GM23248 (cell line): ENCODE measurements at places on chromosomes 2 and 18.

DNA sequence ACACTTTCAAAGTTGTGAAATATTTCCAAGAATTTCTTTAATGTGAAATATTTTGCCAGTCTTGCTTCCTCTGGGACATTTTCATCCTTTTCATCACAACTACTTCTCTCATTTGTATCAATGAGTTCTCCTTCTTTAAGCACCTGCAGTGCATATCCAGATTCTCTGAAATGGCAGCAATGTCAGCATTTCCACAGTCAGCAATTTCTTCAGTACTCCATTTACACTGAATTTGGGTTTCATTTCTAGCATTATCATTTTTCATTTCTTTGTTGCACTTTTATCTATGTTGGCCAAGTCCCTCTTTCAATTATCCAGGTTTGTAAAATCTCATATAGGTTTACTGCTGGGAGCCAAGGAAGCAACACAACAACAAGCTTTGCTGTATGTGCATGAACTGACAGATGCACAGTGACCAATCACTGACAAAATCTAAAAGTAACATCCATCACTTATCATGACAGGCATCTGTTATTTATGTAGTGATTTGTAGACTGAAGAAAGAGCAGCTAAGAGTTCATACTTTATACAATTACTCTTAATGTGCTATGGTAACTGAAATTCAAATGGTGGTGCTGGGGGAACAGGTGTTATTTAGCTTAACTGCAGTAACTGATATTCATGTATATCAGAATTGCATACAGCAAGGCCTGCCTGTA is 43.9 kb downstream of the SS18 start:
- DNase-seq = no peak
- no peaks in the 10 kb centered on the region for H3K27me3 ChIP-seq
- no peak overlapping the region for H3K4me3 ChIP-seq
- no peak overlapping the region for H3K27ac ChIP-seq
- H3K36me3 ChIP-seq = peaks cover 18% of the 10 kb centered on the region; the same call in 1 of the 2 replicates
- H3K4me1 ChIP-seq = no peaks in the 10 kb centered on the region

- H3K27me3 ChIP-seq = no peaks in the 10 kb centered on the region
- no peaks in the 10 kb centered on the region for H3K4me1 ChIP-seq
- no peaks in the 10 kb centered on the region for H3K36me3 ChIP-seq
- no peak overlapping the region for H3K27ac ChIP-seq
- DNase-seq = no peak
Measured at GRCh38 chr2:148202237-148202636, 181.3 kb downstream of the MBD5 start.

DNA sequence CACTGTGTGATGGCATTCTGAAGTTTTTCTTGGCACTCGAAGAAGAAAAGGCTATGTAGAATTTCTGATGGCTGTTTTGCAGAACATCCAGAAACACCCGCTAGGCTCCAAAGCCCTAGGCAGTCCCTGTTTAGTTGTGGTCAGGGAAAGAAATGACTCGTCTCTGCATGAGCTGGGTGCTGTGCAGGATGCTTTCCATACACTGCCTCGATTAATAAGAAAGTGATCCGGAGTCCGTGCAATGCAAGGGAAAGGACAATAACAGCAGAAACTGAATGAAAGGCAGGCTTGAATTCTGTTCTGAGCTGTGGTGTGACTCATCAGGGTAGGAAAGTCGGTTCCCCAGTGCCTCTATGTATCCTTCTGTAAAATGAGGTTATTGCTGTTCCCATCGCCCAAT is 18.7 kb downstream of the MAPRE3 start:
- no peaks in the 10 kb centered on the region for H3K36me3 ChIP-seq
- peaks cover 19% of the 10 kb centered on the region for H3K4me1 ChIP-seq
- no peaks in the 10 kb centered on the region for H3K27me3 ChIP-seq
- no peak overlapping the region for H3K4me3 ChIP-seq

DNA sequence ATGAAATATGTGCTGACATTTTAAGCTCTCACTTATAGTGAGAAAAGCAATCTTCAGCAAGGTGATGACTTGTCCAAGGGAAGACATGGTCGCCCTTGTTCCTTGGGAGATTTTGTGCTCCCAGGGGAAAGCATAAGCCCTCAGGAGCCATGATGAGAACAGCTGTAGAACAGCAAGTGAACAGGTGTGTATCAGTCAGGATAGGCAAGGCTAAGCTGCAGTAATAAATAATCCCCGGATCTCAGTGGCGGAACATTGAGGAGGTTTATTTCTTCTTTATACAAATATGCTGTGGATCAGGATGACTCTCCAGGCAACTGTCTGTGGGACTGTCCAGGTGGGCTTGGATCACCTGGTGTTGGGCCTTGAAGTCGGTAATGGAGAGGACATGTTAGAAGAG is 103.1 kb downstream of the MSH2 start:
- H3K36me3 ChIP-seq = no peaks in the 10 kb centered on the region
- no peak for DNase-seq
- H3K27ac ChIP-seq = no peak overlapping the region

DNA sequence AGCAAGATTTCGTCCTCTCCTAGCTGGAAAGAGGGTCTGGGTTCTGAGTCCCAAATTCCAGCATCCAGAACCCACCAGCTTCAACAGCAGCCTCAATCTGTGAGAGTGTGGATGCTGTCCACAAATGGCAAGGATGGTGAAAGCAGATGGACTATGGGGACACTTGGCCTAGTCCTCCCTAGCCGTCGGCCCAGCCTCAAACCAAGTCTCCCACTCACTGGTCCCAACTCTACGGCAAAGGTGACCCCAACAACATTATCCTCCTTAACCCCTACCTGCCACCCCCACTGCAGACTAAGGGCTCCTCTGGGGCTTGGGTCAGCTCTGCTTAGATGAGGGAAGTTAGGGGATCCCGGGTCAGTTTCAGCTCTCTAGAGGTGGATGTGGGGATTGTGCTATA is 57.3 kb downstream of the TNS1 start:
- DNase-seq = no peak
- no peaks in the 10 kb centered on the region for H3K36me3 ChIP-seq
- H3K27ac ChIP-seq = no peak overlapping the region

GRCh38 chr18:67770520-67770919 is 254.0 kb upstream of the DSEL start:
- H3K27ac ChIP-seq = no peak overlapping the region
- no peaks in the 10 kb centered on the region for H3K27me3 ChIP-seq
- no peak overlapping the region for H3K4me3 ChIP-seq
- peaks cover 26% of the 10 kb centered on the region for H3K4me1 ChIP-seq
- no peaks in the 10 kb centered on the region for H3K36me3 ChIP-seq

DNA sequence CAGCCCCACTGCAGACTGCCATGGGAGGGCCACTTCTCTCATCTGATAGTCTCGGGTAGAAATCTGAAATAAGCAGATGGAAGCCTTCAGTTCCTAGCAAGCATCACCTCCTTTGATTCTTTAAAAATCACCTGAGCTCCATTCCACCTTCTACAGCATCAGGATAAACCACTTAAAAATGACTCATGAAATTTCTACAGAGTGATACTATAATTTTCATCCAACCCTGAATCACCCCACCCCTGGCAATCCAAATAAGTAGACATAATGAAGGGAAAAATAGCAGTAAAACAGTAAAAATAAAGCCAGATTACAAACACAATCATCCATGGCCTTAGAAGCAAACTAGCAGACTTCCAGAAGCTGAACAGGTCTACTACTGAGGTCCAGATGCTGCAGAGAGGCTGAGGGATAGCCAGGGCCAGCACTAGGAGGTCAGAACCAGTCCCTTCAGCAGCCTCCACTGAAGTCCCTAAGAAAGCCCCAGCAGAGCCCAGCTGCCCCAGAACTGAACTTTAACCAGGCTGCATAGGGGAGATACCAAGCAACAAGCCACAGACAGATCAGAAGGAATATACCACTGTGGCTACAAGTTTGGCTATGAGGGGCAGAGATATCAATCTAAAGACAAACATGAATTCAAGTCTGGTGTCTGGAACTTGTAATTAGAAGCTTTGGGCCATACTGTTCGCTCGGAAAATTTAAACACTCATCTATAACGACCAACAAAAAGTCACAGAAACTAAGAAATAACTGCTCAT is 54.7 kb upstream of the RNU4ATAC start:
- peak; percentile 56 for DNase-seq
- H3K36me3 ChIP-seq = no peaks in the 10 kb centered on the region
- H3K4me3 ChIP-seq = no peak overlapping the region
- no peaks in the 10 kb centered on the region for H3K27me3 ChIP-seq

GRCh38 chr2:5618271-5618670 is 73.9 kb upstream of the SOX11 start:
- H3K27ac ChIP-seq = no peak overlapping the region
- no peaks in the 10 kb centered on the region for H3K27me3 ChIP-seq
- no peak overlapping the region for H3K4me3 ChIP-seq
- no peak for DNase-seq
- H3K36me3 ChIP-seq = no peaks in the 10 kb centered on the region

GRCh38 chr2:18402831-18403230 is 157.6 kb downstream of the RDH14 start:
- H3K4me1 ChIP-seq = peaks cover 17% of the 10 kb centered on the region; the same call in 1 of the 2 replicates
- no peaks in the 10 kb centered on the region for H3K27me3 ChIP-seq
- H3K27ac ChIP-seq = no peak overlapping the region

GRCh38 chr2:95012881-95013550 is 12.5 kb upstream of the MAL start:
- H3K27me3 ChIP-seq = peaks cover 35% of the 10 kb centered on the region
- no peaks in the 10 kb centered on the region for H3K36me3 ChIP-seq
- no peak overlapping the region for H3K4me3 ChIP-seq
- DNase-seq = peak; percentile 65
- H3K27ac ChIP-seq = no peak overlapping the region
- H3K4me1 ChIP-seq = no peaks in the 10 kb centered on the region

- no peak overlapping the region for H3K27ac ChIP-seq
- no peak overlapping the region for H3K4me3 ChIP-seq
- no peak for DNase-seq
- no peaks in the 10 kb centered on the region for H3K4me1 ChIP-seq
Measured at GRCh38 chr18:28269750-28270149, 92.8 kb upstream of the CDH2 start.

GRCh38 chr2:15798701-15799431 is 141.5 kb upstream of the MYCN start:
- H3K27ac ChIP-seq = no peak overlapping the region
- no peaks in the 10 kb centered on the region for H3K27me3 ChIP-seq
- no peaks in the 10 kb centered on the region for H3K4me1 ChIP-seq
- no peak overlapping the region for H3K4me3 ChIP-seq
- H3K36me3 ChIP-seq = no peaks in the 10 kb centered on the region

GRCh38 chr2:7915302-7916091 is 766.4 kb upstream of the ID2 start:
- peak overlapping the region; percentile 0; the same call in 1 of the 2 replicates for H3K27ac ChIP-seq
- no peaks in the 10 kb centered on the region for H3K4me1 ChIP-seq
- H3K27me3 ChIP-seq = no peaks in the 10 kb centered on the region
- peak; percentile 50 for DNase-seq

GRCh38 chr18:35683021-35683420 is 101.5 kb downstream of the GALNT1 start:
- DNase-seq = peak; percentile 17
- no peak overlapping the region for H3K27ac ChIP-seq
- peaks cover 14% of the 10 kb centered on the region; the same call in 1 of the 2 replicates for H3K4me1 ChIP-seq
- H3K4me3 ChIP-seq = no peak overlapping the region

GRCh38 chr18:22368021-22368420 is 49.7 kb downstream of the CTAGE1 start:
- H3K4me1 ChIP-seq = peaks cover 7% of the 10 kb centered on the region; the same call in 1 of the 2 replicates
- no peak overlapping the region for H3K27ac ChIP-seq
- no peak for DNase-seq
- no peak overlapping the region for H3K4me3 ChIP-seq
- no peaks in the 10 kb centered on the region for H3K27me3 ChIP-seq

DNA sequence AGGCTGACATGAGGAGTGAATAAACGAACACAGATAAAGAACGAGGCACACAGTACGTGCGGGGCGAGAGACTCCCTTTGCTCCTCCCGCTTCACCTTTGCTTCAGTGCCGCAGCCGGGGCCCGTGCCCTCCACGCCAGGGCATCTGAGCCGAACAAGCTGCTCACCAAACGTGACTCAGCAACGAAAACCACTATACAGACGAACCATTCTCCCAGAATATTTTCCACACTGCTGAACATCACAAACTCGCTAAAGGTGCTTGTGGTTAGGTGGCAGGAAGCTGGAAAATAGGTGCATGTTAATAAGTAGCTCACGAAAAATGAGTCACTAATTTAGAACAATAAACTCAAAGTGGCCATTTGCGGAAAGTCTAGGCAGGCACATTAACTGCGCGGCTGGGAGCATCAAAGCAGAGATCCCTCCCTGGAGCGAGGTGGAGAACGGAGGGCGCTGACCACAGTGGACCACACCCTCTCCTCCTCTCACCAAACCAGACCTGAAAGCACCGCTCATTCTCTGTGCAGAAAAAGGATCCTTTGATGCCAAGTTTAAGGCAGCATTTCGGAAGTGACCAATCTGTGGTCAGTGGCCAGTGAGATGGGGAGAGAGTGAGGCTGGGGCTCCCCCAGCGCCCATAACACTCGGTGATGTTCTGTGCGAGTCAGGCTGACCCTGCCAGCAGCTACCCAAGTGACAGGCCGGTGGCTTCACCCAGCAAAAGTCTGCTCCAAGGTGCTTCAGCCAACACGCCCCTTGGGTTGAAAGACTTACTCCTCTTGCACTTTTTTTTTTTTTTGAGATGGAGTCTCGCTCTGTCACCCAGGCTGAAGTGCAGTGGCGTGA is 153.2 kb downstream of the HDAC4 start:
- no peaks in the 10 kb centered on the region for H3K4me1 ChIP-seq
- no peak overlapping the region for H3K4me3 ChIP-seq
- DNase-seq = no peak
- H3K27ac ChIP-seq = no peak overlapping the region

DNA sequence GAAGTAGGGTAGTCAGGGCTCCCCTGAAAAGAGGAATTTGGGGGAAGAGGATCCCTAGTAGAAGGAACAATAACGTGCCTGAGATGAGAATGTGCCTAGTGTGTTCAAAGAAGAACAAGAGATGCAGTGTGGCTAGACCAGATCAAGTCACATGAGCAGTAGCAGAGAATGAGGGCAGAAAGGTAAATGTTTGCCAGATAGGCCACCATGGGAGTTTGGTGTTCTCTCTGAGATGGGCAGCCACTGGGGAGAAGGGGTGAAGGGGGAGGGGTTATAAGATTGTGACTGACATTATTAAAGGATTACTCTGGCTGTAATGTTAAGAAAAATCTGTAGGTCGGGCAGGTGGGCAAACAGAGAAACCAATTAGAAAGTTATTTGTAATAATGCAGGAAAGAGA is 166.0 kb downstream of the LCLAT1 start:
- H3K27me3 ChIP-seq = no peaks in the 10 kb centered on the region
- peaks cover 12% of the 10 kb centered on the region; the same call in 1 of the 2 replicates for H3K4me1 ChIP-seq
- no peak for DNase-seq
- no peaks in the 10 kb centered on the region for H3K36me3 ChIP-seq

DNA sequence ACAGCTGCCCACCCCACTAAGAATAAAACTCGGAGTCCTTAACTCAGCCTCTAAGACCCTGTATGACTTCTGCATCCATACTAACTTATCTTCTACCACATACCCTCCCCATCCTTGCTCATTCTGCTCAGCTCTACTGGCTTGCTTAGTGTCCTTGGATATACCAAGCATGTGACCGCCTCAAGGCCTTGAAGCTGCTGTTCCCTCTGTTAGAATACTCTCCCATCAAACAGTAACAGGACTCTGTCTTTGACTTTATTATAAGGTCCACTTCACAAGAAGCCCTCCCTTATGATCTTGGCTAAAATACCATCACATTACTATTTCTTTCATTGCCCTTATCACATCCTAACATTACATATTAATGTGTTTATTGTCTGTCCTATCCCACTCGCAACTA is 117.3 kb downstream of the DYM start:
- H3K36me3 ChIP-seq = no peaks in the 10 kb centered on the region
- peaks cover 28% of the 10 kb centered on the region for H3K4me1 ChIP-seq
- H3K4me3 ChIP-seq = no peak overlapping the region
- no peak overlapping the region for H3K27ac ChIP-seq
- no peak for DNase-seq

GRCh38 chr2:201126308-201127151 is 10.6 kb downstream of the CFLAR start:
- peaks cover 96% of the 10 kb centered on the region for H3K4me1 ChIP-seq
- no peaks in the 10 kb centered on the region for H3K36me3 ChIP-seq
- peak overlapping the region; percentile 58 for H3K4me3 ChIP-seq
- DNase-seq = peak; percentile 48
- H3K27ac ChIP-seq = peak overlapping the region; percentile 98
